ENCODE measurements at places on chromosomes 4 and X.

DNA sequence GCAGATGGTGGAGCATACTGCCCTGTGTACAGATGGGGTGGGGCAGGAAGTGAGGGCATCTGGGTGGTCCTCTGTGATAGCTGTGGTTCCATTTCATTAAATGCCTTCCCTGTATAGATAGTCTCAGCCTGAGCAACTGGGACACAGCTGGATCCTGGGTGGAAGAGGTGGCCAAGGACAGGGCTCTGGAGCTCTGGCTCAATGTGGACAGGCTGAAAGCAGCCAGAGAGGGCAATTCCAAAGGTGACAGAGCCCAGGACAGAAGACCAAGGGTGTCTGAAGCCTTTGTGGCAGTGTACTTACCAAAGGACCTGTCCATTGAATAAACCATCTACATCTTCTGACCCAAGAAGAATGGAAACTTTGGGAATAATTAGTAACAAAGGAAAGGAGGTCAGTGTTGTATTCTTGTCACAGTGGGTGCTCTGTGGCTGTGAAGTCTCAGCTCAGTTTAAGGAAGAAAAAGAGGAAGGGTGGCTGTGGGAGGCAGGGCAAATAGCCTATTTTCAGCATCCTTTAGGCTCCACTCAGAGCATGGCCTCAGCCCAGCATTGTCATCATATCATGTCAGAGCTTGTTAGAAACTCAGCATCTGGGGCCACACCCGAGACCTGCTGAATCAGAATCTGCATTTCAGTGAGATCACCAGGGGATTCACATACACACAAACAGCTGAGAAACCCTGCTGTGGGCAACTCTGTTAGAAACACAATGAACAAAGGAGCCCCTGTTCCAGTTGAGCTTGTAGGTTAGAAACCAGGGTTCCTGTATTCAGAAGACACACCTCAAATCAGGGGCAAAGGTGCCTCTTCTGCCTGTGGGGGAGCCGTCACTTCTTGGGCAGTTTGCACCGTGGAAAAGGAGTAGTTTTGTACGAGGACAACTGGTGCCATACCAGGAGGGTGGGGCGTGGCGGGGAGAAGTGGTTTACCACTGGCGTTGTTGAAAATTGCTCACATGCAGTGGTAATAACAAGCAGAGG, 168.6 kb downstream of the PTTG2 start:
- DNase-seq: no peak

DNA sequence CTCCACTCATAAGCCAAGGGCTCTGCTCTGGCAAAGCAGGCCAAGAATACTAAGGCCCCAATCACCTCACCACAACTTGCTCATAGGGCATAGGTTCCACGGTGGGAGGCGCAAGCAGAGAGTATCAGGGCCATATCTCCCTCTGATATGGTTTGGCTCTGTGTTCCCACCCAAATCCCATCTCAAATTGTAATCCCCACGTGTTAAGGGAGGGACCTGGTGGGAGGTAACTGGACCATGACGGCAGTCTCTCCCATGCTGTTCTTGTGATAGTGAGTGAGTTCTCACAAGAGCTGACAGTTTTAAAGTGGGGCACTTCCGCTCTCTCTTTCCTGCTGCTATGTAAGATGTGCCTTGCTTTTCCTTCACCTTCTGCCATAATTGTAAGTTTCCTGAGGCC, 88.7 kb downstream of the SHROOM4 start:
- no peak for DNase-seq

- DNase-seq: no peak
Observed at GRCh38 chr4:39078829-39079228, 16.8 kb downstream of the KLHL5 start.

DNA sequence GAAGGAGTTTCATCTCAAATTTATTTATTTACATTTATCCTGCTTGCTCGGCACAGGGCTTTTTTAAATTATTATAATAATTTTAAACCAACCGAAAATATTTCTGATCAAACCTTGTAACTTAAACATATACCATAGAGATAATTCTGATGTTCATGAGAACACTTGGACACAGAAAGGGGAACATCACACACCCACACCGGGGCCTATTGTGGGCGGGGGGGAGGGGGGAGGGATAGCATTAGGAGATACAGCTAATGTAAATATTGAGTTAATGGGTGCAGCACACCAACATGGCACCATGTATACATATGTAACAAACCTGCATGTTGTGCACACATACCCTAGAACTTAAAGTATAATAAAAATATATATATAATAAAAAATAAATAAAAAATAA, 2.9 kb downstream of the ANXA5 start:
- DNase-seq: no peak

DNA sequence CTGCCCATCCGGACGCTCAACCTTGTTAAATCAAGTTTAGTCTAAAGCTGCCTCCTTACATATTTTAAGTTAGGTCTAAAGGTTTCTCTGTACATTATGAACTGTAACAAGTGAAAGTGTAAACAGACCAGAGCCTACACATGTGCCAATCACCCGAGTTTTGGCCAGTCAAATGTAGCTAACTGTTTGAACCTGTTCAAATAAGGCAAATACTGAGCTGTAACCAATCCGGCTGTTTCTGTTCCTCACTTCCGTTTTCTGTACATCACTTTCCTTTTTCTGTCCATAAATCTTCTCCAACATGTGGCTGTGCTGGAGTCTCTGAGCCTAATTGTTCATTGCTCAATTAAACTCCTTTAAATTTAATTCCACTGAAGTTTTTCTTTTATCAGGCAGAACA, 113.3 kb upstream of the SHISA3 start:
- no peak for DNase-seq

DNA sequence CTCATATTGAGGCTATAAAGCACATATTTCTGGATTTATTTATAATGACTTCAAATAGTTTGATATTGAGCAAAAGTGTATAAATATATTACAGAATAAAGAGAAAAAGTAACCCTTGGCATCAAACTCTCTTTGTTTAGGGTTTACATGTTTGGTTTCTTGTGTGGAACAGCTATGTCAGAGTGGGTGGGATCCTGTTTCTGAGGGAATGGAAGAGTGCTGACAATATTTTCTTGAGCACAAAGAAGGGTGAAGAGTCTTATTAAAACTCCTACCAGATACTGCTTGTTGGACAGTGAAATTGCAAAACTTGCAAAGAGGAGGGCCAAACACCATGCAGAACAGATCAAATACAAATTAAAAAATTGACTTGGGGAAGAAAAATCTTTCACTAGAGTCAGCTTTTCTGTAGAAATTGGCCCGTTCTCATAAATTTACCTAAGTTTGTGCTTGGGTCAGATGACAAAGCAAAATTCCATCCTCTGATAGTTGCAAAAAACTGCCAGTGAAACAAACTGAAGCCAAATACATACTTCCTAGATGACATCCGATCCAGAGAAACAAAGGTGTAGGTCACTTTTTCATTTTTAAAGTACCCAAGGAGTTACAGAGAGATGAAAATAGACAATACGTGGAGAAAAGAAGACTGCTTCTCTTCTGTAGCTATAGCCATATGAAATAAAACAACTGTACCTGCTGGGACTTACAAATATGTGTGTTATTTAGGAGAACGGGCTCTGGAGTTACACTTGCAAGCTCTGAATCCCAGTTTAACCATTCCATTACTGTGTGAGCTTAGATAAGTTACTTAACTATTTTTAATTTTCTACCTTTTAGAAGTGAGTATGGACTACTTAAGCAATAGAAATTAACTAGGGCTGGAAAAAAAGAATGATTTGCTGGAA, 133.3 kb downstream of the MAML3 start:
- DNase-seq: no peak

- DNase-seq: no peak
Observed at GRCh38 chr4:123363729-123364128, 32.9 kb upstream of the SPRY1 start.
